RWPE1 (cell line): ENCODE measurements at places on chromosomes 7 and 10.

DNA sequence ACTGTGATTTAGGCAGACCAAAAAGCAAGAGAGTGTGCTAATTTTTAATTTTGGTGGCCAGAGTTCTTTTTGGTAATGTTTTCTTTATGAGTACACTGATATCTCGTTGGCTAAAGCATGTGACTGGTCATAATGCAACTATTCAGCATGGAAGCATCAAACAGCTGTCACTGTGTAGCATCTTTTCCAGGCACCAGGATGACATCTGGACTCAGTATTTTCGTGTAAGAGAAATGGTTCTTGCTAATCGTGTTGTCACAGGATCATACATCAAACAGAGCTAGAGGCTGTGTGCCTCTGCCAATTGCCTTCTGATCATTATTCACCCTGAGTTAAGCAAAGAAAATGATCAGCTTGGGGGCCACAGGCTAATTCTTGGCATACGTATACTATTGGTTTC lies 118.9 kb downstream of the SND1 start:
- DNase-seq = no peak

GRCh38 chr7:119102291-119102690 lies 877.8 kb downstream of the ANKRD7 start:
- no peak for DNase-seq

DNA sequence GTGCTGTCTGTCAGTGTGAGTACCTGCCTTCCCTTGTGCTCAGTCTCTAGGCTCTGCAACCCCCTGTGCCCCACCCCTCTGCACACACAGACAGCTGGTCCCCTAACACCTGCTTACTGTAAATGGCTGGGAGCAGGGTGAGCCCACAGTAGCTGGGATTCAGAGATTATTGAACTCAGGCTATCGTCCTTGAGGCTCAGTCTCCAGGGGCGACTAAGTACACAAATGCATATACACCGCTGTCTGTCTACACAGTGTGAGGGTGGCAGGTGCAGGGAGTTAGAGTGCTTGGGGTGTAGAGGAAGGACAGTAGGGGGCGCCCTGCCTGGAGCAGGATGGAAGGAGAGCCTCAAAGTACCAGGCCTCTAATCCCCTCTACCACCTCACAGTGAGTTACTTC lies 12.9 kb downstream of the UPP1 start:
- DNase-seq = no peak

DNA sequence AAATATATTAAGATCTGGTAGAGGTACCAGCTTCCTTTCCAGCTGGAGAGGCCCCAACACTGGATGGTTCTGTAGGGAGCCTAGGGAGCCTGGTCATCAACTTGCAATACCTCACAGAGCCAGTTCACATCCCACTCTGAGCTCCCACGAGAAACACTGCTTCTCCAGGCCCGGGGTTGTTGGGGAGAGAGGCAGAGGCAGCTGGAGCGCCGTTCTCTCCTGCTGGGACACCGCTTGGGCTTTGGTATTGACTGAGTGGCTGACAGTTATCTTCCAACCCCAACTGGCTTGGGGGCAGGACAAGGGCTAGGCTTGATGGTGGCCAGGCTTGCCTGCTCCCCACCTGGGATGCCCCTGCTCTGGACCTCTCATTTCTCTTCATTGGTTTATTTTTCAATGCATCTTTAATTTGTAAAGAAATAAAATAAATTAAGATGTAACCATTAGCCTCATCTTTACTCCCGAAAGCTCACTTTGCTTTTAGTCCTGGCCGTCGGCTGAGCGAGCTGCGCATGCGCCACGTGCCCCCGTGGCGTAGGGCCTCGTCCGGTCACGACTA lies 10.0 kb upstream of the CHCHD1 start:
- peak; percentile 88 for DNase-seq

DNA sequence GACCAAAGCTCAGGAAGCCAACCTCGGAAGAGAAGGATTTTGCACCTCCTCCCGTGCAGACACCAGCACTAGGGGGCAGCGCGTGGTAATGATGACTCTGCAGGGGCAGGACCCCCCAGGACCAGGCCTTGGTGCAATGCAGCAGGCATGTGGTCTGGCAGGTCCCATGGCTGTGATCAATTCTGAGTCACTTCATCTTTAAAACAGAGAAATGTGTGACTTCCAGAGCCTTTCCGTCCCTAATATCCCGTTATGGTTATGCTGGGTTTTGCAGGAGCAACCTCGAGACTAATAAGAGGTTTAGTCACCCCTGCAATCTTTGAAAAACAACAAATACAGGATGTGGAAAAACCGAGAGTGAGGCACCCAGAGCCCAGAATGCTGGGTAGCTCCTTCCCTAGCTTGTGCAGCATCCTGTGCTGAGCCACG lies 30.2 kb upstream of the GJD4 start:
- DNase-seq = no peak

- no peak for DNase-seq
These were observed 222.8 kb downstream of the TNS3 start for GRCh38 chr7:47358944-47359588.

DNA sequence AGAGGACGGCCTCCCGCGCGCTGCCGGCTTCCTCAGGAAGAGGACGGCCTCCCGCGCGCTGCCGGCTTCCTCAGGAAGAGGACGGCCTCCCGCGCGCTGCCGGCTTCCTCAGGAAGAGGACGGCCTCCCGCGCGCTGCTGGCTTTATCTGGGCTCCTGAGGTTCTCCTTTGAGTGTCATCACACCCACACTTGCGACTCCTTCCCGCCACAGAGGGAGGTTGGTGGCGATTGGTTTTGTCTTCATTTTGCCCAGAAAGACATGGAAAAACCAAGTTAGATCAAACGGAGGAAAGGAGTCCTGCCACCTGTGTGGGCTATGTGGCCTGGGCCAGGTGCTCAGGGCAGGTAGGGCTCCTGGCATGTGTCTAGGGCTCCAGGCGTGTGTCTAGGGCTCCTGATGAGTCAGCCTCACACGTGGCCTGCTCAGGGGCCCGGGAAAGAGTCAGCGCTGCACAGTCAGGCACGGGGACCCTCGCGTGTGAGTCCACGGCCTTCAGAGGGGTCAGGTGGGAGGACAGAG lies 138.0 kb downstream of the VIPR2 start:
- no peak for DNase-seq

DNA sequence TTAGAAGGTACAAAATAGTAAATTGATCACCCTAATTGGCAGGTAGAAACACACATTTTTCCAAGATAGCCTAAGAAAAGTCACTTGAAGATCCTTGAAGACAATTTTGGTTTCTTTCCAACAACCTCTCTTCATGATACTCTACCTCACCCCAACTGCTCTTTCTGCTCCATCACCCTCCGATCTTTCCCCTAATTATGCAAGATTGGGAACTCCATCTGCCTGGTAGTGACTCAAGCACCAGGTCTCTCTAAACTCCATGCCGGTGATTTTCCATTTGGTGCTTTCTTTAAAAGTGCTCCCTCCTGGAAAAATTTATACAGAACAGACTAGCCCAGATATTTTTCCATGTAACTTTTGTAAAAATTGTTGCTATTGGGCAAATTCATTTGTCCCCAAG lies 1.1 kb upstream of the AKR1B1 start:
- DNase-seq = no peak

- DNase-seq = peak; percentile 24
These were observed 173.9 kb downstream of the RNLS start for GRCh38 chr10:88409236-88409635.

DNA sequence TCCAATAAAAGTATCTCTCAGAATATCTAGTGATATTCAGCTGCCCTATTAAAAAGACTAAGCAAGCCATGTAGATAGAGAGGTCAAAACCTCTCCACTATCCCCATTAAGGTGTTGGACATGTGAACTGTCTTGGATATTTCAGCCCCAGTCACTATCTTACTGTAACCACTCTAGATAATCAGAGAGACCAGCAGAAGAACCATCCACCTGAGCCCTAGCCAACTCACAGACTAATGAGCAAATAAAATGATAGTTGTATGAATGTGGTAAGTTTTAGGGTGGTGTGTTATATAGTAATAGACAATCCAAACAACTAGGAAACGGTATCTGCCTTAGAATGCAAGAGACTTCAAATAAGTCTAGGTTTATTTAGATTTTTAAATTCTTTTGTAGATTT lies 268.6 kb upstream of the KLF14 start:
- DNase-seq = no peak

DNA sequence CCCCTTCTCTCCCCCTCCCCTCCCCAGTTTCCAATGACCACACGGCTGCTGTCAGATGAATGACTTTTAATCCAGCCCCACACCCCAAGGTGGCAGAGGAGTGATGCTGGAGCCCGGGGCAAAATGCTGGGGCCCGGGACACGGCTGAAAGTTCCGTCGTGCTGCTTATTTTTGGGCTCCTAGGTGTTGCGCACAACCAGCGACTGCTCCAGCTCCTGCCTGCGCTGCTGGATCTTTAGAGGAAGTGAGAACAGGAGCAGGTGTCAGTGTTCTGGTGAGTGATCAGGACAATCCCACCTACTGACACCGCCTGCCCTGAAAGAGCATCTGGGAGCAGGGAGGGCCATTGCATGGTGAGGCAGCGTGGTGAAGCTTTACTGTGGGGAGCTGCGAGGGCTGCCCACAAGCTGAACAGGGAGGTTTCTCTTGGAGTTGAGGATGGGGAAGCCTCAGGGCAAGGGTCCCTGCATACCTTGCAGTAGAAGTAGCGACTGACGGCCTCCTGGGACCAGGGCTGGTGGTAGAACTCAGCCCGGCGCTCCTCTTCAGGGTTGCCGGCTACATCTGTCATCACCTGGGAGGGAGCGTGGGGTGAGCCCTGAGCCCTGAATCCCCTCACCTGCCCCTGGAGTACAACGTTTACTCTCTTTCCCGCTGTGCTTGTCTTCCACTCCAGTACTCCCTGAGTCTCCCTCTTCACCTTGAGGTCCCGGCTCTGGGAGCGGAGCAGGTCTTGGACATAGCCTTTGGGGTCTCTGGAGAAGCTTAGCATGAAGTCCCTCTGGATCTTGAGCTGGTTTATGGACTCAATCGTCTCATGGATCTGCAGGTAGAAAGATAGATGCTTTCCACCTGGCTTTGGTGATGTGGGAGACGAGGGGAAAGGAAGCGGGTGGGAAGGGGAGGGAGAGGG lies 6.9 kb downstream of the CHPF2 start:
- no peak for DNase-seq

DNA sequence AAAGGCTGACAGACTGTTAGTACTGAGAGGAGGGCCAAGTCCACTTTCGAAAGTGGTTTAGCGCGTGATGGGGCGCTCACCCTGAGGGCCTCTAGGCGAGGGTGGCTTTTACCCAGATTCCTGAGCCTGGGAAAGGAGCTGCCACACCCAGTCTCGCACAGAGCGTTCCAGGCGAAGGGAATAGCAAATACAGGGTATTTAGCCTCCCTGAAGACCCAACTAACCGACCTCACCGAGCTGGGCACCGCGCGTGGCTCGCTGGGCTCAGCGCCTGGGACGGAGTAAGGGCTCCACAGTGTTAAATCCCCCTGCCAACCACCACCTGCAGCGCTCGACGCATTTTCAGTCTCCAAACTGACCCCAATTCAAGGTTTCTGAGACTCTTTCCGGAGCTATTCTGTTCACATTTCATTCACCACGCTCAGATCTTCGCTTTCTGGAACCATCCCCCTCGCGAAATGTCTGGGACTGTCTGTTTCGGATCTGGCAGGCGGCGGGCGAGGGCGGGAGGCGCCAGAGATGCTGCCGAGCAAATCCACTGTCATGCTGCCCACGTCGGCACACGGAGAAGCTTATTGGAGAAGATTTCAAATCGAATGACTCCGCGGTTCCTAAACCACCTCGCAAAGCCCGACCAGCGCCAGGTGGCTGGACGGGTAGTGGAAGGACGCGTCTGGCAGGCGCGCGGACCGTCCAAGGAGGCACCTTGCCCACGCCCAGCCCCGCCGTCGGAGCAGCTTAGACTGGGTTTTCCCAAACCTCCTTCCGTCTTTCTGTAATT lies 1.4 kb upstream of the OSBPL3 start:
- DNase-seq = peak; percentile 62

DNA sequence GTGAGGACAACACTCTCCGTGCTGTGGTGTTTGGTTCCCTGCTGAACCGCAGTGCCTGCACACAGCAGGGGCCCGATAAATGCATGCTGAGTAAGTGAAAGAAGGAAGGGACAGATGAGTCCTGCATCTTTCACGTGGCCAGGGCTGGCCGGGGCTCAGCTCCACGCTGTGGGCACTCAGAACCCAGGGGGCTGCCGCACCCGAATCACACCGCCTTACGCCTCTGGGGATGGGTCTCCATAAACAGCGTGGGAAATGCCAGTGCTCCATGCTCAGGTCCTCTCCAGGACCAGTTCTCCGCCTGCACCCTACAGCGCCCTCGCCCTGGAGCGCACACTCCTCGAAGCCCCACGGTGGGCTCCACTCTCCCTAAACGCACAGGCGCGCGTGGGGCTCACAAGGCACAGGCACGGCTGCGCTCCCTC lies 38.1 kb downstream of the RASGEF1A start:
- no peak for DNase-seq

DNA sequence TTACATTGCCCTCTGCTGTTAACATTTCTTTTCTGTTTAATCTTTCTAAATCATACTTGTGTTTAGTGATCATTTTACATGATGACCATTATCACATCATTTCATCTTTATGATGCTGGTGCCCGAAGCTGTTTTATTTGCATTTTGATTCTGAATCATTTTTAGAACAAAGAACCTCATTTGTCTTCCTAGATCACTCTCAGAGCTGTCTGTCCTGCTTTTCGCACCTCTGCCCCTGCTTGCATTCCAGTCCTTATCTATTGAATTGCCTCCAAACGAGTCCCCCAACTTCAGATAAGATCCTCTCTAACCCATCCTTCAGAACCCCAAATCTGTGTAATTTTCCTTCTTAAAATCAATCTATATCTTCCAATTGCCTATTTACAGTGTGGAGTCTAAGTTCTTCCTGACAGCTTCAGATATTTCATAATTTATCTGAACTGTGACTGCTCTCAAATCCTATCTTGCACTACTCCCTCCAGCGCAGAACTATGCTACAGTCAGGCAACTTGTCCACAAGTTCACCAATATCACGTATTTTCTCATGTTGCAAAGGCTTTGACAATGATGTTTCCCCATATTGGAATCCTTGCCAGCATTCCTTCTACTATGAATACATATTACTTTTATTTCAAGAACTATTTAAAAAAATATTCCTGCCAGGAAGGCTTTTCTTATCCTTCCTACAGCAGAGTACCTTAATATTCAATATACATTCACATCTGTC lies 346.5 kb upstream of the CACNA2D1 start:
- no peak for DNase-seq

GRCh38 chr7:128833148-128833945 lies 3.1 kb downstream of the FLNC start:
- no peak for DNase-seq

DNA sequence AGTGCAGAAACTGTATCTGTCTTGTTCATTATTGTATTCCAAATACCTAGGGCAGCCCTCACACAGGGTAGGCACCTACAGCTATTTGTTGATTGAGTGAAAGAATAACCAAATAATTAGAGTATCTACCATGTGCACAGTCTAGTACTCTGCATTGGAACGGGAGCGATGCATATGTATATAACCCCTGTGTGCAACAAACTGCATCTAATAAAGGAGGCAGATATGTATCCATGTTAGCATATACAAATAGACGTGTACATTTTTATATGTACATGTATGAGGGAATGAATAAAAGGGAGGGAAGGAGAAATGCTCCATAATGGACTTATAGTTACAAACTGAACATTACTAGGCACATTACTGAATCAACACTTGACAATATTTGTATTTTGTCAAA lies 191.3 kb upstream of the PTPRZ1 start:
- no peak for DNase-seq
